Stomach (tissue), 19 donors: ENCODE measurements at places on chromosomes 5 and 9. TPM values are rescaled to one million over a fixed set of nuclear protein-coding genes. Genes with fewer than 3 reads are reported as not detected.

Gene TLR4
- polyA plus RNA-seq, result 0.85 TPM

Gene MSX2
- polyA plus RNA-seq, result 1.3 TPM

Gene KIAA1191
- polyA plus RNA-seq, result 107 TPM

Gene POC5
- 5.4 TPM for polyA plus RNA-seq

Gene SOX30
- polyA plus RNA-seq, result not detected

Gene PCDHGA10
- polyA plus RNA-seq, result 0.65 TPM

Gene RPL35
- polyA plus RNA-seq, result 6,131 TPM

Gene PCDHA5
- 0.13 TPM for polyA plus RNA-seq

Gene AGXT2
- polyA plus RNA-seq, result not detected

Gene WASHC1
- 23.0 TPM for polyA plus RNA-seq

Gene OMD
- 1.2 TPM for polyA plus RNA-seq

Gene PCDHGB4
- polyA plus RNA-seq, result 0.45 TPM

Gene ADAMTS13
- polyA plus RNA-seq, result 8.3 TPM

Gene MARCOL
- polyA plus RNA-seq, result not detected

DNA sequence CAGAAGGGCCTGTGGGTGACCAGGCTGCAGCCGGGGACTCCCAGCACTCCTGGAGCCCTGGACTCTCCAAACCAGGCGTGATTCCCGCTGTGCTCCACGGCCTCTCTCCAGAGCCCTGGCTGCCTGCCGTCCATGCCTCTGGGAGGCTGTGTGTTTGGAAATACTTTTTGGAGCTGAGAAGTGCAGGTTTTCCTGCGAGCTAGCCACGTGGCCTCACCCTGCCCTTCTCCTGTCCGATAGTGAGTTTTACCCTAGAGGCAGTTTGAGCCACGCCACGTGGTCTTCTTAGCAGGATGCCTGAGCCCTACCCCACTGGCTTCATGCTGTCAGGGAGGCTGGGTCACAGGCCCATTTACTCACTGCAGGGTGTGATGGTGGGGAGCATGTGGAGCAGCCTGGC is 71.3 kb downstream of the COL5A1 start:
- DNase-seq, result no peak

DNA sequence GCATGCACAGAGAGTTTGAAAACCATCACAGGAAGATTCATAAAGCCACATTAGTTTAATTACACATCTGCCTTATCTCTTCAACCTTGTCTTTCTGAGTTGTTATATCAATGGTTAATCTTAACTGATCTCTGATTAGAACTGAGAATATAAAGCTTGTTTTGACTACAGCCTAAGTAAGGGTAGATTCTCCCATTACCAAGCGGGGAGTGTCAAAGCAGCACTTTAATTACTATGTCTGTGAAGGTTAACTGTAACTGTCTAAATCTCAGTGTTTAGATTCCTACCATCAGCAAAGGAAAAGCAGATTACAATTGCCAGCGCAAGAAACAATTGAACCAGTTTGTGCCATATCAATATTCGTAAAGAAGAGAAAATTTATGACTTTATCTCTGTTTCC is 348.7 kb downstream of the CDH12 start:
- no peak for DNase-seq

- DNase-seq, result no peak
These were observed 95.7 kb upstream of the EGFLAM start for GRCh38 chr5:38162625-38163024.

GRCh38 chr5:45578270-45578669 is 117.9 kb downstream of the HCN1 start:
- DNase-seq, result no peak

- no peak for DNase-seq
These were observed 1240.7 kb upstream of the WWC1 start for GRCh38 chr5:167050568-167051401.

- DNase-seq, result no peak
These were observed 3.6 kb downstream of the IQGAP2 start for GRCh38 chr5:76406673-76407072.

GRCh38 chr9:137218754-137219271 is 3.2 kb downstream of the RNF208 start:
- peak; percentile 89 for DNase-seq

- no peak for DNase-seq
These were observed 152.1 kb downstream of the UNC13B start for GRCh38 chr9:35313916-35314315.

GRCh38 chr5:14202462-14202861 is 59.3 kb downstream of the TRIO start:
- DNase-seq, result no peak

DNA sequence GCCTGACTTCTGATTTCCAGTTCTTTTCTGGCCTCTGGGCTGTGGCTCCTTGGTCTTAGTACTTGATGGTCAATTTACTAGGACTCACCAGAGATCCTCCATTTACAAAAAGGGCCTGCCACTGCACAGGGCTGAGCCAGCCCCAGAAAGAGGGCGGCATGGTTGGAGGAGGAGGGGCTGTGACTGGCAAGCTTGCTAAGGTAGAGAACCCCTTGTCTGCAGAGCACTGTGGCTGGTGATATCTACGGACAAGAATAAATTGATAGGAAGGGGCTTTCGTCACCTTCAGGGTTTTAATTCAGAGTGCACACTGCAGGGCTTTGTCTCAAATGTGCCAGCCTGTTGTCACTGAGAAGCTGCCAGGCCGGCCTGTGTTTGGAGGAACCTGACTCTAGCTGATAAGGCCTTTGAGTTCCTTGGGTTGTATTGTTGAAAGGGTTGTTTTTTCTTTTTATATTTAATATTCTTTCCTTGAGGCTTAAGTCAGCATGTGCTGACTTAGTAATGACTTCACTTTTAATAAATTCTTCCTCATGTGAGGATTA is 15.1 kb downstream of the SLC22A5 start:
- peak; percentile 63 for DNase-seq

GRCh38 chr9:7176561-7176960 is 418.8 kb downstream of the KDM4C start:
- no peak for DNase-seq

- no peak for DNase-seq
These were observed 53.5 kb downstream of the ZFR start for GRCh38 chr5:32390819-32391591.

- DNase-seq, result peak; percentile 85
These were observed 596 bp downstream of the IRF1 start for GRCh38 chr5:132489871-132490483.

GRCh38 chr5:100418231-100418630 is 116.9 kb upstream of the FAM174A start:
- DNase-seq, result no peak

DNA sequence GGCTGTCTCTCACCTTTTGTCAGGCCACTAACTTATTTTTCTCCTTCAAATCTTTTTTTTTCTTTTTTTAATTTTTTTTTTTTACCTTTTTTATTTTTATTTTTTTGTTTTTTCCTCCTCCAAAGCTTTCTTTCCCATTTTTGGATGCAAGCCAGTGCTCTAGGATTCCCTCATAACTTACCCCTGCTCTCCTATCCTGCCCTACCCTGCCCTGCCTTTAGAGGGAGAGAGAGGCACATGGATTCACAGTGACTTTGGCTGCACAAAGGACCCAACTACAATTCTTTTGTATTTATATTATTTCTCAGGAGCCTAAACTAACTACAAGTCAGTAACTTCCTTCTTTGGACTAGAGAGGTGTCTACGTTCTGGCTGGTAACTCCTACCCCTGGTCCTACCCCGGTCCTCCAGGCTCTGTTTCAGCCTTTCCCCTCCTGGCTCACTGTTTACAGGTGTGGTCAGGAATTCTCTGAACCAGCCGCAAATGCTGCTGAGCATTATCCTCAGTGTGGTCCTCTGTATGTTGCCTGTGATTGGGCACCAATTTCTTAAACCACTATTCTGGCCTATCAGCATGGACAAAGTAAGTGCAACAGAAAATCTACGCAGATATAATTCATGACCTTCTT is 8.4 kb upstream of the RUSC2 start:
- peak; percentile 66 for DNase-seq

DNA sequence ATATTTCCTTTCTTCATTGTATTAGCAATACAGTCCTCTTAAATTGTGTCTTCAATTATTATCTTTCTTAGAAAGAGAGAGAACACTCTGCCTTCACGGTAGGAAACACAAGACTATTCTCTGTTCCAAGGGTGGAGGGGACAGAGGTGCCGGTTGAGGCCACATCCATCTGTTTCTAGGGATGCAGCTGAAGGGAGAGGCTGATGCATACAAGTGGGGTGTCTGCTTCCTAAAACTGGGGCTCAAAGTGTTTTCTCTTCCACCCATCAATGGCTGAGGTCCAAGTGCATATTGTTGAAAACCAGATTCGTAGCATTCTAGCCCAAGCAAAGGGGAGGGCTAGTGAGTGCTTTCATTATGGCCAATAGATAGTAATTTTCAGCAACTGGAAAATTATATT is 9.5 kb downstream of the IRX2 start:
- DNase-seq, result no peak

GRCh38 chr5:10300246-10300645 is 7.5 kb downstream of the CMBL start:
- no peak for DNase-seq

- no peak for DNase-seq
These were observed 51.3 kb downstream of the SLC22A5 start for GRCh38 chr5:132420706-132421272.

- peak; percentile 21 for DNase-seq
These were observed 8.3 kb downstream of the LPCAT1 start for GRCh38 chr5:1515311-1515920.

DNA sequence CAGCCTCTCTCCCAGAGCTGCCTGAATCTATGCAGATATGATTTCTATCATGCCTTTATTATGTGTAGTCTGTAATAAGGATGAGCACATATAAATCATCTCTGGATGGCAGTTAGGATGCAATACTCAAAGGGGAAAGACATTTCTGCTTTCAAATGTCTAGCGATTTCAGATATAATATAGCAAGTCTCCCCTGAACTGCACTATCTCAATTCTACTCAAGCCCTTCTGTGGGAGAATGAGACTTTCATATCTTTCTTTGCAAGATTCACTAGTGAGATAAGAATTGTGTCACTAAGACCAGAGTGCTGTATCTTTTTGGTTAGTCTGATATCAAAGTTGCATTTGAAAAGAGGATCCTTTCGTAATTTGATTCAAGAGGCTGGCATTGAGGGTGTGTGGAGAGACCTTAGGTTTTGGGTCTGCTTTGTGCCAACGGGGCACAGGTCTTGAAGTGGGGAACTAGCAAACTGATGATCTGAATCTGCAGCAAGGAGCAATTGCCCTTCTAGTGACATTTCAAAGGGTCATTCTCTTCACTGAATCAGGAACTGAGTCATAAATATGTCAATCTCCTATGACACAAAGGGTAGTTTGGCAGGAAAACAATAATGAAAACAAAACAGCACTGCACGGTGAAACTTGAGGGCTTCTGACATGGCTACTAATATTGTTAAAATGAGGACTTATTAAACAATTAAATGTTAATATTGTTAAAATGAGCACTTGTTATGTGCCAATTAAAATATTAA is 305.5 kb upstream of the CLINT1 start:
- no peak for DNase-seq

DNA sequence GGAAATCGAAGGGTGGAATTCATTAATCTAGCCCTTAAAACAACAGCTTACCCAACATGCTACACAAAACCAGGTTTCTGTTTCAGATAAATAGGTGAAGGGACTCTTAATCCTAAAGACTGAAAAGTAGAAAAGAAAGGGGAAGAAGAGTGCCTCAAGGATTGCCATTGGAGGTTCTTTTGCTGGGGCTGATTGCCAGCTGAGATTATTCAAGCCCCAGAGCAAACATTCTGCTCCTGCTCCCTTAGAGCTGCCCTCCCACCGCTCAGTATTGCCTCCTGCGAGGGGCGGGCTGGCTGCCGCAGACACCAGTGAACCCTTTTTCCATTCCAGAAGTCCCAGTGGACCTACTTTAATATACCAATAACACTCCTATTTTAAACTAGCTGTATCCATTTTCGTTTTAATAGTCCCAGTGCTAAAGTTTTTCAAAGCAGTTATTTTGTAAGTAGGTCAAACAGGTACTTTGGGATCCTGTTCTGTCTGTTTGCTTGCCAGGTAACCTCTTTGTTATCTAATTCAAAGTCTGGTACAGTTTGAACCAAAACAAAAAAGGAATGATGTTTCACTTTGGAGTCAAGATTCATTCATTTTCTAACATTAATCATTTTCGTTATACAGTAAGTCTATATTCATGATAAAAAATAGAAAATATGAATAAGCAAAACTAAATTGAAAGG is 38.6 kb downstream of the HMGCS1 start:
- DNase-seq, result peak; percentile 33

DNA sequence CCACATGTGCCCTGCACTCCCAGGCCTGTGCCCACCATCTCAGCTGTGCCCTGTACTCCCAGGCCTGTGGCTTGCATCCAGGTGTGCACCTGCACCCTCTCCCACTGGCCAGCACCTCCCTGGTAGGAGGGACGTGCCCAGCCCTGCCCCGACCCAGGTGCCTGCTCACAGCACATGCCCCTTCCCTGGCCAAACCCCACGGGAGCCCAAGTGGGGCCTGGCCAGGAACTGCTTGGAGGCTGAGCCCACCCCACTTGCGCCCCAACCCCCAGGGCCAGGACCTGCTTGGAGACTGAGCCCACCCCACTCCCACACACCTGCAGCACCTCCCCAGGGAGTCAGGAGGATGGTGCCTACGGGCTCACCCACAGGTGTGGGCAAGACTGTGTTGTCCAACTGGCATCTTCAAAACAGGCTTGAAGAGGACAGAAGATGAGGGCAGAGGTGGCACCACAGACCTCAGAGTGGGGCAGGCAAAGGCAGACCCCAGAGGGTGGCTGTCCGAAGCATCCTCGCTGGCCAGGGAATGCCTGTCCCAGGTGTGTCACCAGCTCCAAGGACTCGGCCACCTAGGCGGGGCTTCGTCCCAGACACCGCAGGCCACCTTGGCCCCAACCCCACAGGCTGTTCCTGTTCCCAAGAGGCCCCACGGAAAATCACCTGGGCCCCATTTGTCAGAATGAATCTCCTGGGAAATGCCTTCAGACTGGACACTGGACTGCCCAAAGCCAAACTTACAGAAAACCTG is 10.8 kb downstream of the ZDHHC11B start:
- DNase-seq, result peak; percentile 28

GRCh38 chr5:133721365-133721764 is 109.0 kb upstream of the FSTL4 start:
- no peak for DNase-seq

- no peak for DNase-seq
These were observed 25.2 kb upstream of the ADAMTS6 start for GRCh38 chr5:65506961-65507360.

- no peak for DNase-seq
These were observed 96.7 kb downstream of the EDIL3 start for GRCh38 chr5:84287951-84288350.
